ENCODE measurements at places on chromosomes 16 and 17.

- no peak for DNase-seq
Observed at GRCh38 chr17:70107441-70107840, 32.4 kb downstream of the KCNJ16 start.

DNA sequence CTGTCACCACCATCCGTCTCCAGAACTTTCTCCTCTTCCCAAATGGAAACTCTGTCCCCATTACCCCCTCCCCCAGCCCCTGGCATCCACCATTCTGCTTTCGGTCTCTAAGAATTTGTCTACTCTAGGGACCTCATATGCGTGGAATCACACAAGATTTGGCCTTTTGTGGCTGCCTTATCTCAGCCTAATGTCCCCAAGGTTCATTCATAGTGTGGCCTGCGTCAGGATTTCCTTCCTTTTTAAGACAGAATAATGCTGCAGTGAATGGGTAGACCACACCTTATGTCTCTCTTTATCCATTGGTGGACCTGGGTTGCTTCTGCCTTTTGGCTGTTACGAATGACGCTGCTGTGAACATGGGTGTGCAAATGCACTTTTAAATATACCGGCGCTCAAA, 139.7 kb upstream of the PLCG2 start:
- DNase-seq, result no peak

DNA sequence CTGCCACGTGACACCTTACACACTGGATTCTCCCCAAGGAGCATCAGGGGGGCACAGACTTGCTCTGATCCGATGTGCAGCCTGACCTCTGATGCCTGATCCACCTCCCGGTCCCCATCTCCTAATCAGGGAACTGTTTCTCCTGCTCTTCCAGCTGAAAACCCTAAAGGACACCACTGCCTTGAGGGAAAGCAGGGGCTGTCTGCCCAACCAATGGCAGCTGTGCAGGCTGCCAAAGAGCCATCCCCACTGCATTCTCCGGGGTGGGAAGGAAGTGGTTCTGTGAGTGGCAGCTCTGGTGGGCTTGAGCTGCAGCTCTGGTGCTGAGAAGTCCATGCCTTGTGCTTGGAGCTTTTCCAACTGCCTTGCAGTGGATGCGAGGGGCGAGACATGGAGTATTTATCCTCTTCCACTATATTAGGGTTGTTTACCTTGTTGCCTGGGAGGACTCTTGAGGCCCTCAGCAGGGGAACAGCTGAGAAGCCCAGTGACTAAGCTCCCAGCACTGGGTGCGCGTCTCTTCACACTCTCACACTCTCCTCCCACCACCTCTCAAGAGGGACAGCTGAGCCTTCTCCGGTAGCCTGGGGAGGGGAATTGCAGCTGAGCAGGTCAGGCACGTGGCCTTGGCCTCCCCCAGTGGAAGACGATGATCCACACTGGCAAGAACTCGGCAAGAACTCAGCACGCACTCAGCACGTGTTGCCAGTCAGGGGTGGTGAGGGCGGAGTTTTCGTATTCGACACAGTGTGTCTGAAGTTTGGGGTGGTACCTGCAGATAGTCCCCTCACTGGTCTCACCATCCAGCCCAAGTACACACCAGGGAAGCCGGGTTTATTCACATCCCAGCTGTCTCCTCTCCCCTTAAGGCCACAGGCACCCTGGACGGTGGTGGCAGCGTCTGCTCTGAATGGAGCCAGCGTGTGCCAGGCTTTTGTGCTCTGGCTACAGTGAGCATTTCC, 21.1 kb upstream of the SPATA32 start:
- peak; percentile 91 for DNase-seq

DNA sequence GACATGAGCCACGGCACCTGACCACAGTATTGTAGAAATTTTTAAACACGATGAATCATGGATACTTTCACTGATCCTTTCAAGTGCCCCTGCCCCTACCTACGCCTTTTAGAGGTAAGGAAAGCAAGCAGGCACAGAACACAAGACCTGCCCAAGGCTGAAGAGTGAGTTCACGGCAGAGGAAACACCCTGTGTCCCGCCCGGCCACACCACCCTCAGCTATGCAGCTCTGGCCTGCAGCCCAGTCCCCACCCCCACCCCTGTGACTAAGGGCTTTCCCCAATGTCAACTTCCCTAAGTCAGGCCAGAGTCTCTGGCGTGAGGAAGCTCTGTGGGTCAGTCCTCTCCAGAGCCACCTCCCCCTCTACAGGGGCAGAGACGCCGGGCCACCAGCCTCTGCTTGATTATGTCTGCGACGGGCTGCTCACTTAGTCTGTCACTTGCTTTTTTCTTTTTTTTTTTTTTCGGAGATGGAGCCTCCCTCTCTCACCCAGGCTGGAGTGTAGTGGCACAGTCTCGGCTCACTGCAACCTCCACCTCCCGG, 8.4 kb downstream of the SLC16A5 start:
- DNase-seq, result no peak

- DNase-seq, result no peak
Observed at GRCh38 chr16:50323335-50324011, 45.3 kb downstream of the BRD7 start.

DNA sequence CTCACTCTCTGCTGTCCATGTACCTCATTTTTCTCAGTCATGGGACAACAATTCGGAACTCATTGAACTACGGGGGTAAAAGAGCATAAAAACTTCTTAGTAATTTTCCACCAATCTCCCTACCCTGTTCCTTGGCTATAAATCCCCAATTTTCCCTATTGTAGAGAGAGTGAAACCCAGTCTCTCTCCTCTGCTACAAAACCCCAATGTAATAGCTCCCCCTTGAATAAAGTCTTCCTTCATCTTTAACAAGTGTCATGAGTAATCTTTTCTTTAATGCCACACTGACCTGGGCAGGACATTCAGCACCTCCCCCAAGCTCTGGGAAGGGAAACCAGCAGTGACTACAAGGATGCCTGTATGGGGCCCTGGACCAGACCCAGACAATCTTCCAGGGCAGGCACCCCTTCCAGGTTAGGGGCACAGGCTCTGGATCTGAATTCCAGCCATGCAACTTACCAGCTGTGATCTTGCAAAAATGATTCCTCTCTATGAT, 10.2 kb upstream of the EIF1 start:
- no peak for DNase-seq

GRCh38 chr16:27520982-27521673, 28.6 kb downstream of the GTF3C1 start:
- no peak for DNase-seq

DNA sequence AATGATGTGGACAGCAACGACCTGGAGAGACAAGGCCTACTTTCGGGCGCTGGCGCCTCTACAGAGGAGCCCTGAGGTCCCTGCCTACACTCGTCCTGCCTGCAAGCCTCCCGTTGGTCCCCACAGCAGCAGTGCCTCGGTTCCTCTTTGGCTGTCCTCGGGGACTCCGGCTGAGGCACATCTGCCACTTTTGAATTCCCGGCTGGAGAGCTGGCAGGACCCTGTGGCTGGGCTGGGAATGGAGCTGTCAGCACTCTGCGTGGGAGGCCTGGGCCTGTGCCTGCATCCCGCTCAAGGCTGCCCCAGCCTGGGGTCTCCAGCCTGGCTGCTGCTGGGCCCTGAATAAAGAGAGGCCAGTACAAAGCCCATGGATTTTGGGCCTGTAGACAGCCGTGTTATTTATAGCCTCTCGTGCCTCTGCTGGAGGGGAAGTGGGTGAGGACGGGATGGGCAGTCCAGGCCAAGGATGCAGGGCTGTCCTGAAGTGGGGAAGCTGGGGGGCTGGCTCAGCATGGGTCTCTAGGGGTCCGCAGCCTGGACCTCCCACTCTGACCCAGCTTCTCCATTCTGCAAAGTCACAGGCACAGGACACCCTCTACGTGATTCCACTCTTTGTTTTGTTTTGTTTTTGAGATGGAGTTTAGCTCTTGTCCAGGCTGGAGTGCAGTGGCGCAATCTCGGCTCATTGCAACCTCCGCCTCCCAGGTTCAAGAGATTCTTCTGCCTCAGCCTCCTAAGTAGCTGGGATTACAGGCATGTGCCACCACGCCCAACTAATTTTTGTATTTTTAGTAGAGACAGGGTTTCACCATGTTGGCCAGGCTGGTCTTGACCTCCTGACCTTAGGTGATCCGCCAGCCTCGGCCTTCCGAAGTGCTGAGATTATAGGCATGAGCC, 10.6 kb upstream of the SPNS2 start:
- DNase-seq, result no peak

DNA sequence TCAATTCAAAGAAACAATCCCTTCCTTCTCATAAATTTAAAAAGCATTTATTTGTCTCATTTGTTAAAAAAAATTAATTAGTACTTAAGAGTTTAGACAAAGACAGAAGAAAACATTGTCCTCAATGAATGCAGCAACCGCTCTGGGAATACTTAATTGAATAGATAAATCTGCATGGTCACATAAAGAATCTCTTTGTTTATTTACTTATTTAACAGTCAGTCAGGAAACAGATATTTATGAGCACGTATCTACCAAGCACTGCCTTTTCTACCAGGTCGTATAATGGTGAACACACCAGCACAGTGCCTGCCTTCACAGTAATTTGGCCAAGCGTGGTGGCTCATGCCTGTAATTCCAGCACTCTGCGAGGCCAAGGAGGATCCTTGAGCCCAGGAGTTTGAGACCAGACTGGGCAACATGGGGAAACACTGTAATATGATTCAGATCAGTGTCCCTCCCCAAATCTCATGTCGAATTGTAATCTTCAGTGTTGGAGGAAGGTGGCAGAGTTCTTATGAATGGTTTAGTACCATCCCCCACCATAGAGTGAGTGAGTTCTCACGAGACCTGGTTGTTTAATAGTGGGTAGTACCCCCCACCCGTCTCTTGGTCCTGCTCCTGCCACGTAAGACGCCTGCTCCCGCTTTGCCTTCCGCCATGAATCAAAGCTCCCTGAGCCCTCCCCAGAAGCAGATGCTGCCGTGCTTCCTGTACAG, 8.1 kb downstream of the WIPI1 start:
- no peak for DNase-seq

DNA sequence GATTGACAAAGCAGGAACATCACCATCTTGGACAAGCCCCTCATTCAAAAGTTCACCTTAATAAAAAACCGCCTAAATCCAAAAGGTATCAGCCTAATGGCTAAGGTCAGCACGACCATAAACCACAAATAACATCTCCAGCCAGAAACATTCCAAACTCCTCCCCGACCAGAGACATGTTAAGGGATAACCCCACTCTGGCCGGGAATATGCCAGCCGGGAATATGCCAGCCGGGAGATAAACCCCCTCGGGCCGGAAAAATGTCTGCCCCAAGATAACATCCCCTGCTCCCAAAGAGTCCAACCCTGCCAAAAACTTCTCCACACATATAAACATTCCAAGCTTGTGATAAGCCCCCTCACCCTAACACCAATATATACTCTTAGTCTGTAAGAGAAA, 1.4 kb downstream of the DHX33 start:
- DNase-seq, result no peak

- no peak for DNase-seq
Observed at GRCh38 chr16:9072806-9073341, 18.6 kb upstream of the HAPSTR1 start.

DNA sequence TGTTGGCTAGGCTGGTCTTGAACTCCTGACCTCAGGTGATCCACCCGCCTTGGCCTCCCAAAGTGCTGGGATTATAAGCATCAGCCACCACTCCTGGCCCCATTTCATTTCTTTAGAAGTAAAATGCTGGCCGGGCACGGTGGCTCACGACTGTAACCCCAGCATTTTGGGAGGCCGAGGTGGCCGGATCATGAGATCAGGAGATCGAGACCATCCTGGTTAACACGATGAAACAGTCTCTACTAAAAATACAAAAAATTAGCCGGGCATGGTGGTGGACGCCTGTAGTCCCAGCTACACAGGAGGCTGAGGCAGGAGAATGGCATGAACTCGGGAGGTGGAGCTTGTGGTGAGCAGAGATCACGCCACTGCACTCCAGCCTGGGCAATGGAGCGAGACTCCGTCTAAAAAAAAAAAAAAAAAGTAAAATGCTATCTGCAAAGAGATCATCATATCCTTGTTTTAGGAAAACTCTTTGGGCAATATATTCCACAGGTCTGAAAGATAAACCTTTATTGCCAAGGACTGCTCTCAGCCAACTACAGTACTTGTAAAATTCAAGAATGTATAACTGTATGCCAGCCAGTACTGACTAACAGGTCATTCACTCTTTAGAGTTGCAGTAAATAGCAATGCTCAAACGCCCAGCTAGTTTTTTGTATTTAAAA, 3.8 kb downstream of the GJC1 start:
- no peak for DNase-seq

- no peak for DNase-seq
Observed at GRCh38 chr16:88618182-88618955, 20.0 kb upstream of the IL17C start.

- no peak for DNase-seq
Observed at GRCh38 chr17:51118330-51119195, 2.1 kb downstream of the SPAG9 start.

GRCh38 chr16:55577887-55578286, 11.4 kb downstream of the CAPNS2 start:
- no peak for DNase-seq

DNA sequence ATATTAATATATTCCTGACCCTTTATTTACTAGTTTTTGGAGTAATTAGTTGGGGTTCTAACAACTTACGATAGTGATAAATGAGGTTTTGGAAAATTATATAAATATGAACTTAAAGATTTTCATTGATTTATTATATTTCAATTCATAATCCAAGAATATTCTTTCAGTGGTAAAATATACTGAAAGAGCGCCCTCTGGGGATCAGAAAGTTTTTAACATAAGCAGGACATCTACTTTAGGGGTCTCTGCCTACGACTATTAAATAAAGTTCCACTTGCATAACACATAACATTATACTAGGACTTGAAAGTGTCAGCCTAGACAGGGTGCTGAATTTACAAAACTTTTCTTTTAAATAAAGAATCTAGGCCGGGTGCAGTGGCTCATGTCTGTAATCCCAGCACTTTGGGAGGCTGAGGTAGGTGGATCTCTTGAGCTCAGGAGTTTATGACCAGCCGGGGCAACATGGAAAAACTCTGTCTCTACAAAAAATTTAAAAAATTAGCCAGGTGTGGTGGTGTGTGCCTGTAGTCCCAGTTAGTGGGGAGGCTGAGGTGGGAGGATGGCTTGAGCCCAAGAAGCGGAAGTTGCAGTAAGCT, 15.6 kb downstream of the RFWD3 start:
- DNase-seq, result no peak

GRCh38 chr16:23254338-23254737, 47.8 kb upstream of the SCNN1B start:
- DNase-seq, result no peak

DNA sequence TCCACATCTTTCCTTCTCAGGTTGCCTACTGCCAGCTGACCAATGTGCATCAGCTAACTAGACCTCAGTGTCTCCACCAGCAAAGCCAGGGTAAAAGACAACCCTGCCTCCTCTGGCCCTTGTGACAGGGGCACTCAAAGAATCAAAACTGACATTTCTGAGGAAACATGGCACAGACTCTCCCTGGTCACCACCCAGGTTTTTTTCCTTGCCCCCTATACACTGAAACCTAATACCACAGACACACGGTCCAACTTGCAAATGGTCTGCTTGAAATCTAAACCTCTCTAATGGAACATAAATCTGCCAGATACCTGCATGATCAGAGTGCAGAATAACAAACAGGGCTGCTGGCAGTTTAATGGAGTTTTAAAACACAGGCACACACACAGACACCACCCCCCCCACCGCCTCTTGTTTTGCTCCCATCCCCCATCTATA, 19.5 kb upstream of the CORO6 start:
- no peak for DNase-seq
